ENCODE measurements at places on chromosomes 3 and 15. TPM values are rescaled to one million over a fixed set of nuclear protein-coding genes. Genes with fewer than 3 reads are reported as not detected.

The C3orf49 gene
- total RNA-seq = not detected

DNA sequence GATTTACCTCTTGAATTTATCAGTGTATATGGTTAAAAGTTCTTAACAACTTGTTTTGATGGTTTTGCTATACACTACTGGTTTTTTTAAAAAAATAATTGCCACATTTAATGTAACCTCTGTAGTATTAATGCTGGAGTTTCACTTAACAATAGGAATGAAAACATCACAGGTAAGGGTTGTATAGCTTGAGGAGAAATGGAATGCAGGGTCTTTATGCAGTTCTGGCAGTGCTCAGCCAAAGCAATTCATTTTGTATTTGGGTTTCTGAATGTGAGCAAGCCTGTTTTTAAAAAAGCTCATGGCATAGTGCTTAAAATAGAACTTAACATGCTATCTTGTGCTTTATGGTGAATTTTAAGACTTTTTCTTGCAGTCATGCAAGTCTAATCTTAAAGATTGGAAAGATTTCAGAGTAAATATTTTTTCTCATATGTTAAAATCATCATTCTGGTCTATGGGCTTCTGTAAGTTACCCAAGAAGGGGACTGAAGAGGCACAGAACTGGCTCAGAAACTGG is 8.9 kb downstream of the PIAS1 start:
- DNase-seq = no peak

DNA sequence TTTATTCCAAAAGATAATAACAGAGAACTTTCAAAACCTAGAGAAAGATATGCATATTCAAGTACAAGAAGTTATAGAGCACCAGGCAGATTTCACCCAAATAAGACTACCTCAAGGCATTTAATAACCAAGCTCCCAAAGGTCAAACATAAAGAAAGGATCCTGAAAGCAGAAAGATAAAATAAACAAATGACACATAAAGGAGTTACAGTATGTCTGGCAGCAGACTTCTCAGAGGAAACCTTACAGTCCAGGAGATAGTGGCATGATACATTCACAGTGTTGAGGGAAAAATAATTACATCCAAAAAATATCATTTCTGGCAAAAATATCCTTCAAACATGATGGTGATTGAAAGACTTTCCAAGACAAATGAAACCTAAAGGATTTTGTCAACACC is 185.8 kb upstream of the POU1F1 start:
- DNase-seq = no peak

GRCh38 chr3:49466085-49466484 is 4.0 kb upstream of the DAG1 start:
- no peak for DNase-seq

- DNase-seq = no peak
These were observed 26.8 kb downstream of the DCBLD2 start for GRCh38 chr3:98874602-98875249.
